RPMI8226 (cell line): ENCODE measurements at places on chromosomes 3 and 15.
A peak's percentile ranks its signal among the peaks of the same experiment; 100 is the strongest.

GRCh38 chr15:50353251-50353974 is 1.6 kb downstream of the GABPB1 start:
- DNase-seq = peak; percentile 23

DNA sequence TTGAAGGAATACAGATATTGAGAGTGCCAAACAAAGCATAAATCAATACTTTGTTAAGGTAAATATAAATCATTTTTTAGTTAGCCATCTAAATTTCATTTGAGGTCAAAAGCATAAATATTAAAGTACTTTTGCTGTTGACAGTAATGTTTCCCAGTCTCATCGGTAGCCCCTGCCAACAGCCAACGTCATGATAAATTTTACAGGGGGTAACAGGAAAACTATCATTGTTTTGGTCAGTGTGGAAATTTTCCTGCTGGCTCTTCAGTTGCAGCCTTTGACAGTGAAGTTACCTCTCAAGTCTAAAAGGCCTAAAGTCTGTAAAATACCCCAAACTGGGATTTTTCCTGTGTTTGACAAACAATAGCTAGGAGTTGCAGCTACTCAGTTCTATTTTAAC is 37.3 kb upstream of the TTC14 start:
- no peak for DNase-seq

- peak; percentile 50 for DNase-seq
Observed at GRCh38 chr15:52546031-52546751, 17.5 kb upstream of the MYO5A start.

DNA sequence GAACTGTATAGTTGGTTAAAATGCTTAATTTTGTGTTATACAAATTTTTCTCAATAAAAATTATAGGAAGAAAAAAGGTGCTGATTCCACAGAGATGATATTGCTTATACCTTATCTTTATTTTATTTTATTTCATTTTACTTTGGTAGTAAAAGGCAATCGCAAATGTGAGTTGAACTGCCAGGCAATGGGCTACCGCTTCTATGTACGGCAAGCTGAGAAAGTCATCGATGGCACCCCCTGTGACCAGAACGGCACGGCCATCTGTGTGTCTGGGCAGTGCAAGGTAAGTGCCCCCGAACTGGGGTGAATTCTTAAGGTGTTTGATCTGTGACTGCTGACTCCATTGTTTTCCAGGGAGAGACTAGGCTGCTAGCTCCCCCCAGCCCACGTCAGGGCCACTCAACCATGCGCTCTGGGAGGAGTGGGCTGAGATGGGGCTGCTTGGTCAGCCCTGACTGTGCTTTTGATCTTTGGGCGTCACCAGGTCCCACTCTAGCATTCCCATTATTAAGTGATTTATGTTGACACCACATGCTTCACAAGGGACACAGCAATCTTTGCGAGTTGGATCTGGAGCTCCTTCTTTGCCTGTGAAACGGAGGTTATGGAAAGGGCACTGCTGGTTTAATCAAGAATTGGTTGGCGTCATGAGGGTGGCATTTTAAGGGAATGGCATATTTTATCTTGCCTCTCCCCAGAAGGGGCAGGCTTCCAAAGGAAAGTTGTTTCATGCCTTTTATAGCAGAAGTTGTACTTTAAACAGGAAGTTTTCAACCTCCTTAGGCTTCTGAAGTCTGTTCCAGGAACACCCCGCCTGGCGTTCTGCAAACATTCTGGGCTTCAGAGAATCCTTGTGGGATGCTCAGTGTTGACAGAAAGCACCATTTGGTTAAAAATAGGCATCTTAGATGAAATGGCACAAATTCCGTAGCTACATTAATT is 296.5 kb downstream of the THSD4 start:
- DNase-seq = no peak

DNA sequence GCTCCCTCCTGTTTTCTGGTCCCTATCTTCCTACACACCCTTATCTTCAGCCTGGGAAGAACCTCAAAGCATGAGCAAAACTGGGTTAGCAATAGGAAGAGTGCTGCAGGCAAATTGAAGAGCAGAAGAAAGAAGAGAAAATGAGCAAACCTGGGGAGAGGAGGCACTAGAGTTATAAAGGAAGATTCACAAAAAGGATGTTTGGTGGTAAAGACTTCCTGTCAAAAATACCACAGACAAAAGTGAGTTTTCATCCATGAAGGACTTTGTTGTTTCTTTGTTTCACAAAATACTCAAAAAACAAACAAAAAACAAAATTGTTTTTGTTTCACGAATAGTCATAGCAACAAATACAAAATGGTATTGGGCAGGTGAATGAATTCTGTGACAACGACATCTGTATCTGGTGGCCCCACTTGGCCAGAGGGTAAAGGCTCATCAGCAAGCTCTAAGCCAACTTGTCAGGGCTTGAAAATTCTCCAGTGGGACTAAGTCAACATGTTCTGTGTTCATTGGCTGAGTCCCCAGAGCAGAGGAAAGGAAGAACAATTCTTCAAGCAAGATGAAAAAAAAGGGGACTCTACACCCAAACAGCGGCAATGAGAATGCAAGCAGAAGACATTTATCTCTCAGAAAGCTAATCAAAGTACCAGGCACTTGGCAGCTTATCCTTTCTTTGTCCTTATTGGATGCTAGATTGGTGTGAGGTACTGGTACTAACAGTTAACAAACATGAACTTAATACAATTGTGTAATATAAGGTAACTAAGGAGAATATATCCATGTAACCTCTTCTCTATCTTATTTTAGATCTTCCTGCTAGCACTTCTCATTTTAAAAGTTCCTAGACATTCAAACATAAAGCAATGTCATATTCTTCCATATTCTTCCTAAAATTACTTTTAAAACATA is 9.7 kb downstream of the ATP8B4 start:
- DNase-seq = no peak

DNA sequence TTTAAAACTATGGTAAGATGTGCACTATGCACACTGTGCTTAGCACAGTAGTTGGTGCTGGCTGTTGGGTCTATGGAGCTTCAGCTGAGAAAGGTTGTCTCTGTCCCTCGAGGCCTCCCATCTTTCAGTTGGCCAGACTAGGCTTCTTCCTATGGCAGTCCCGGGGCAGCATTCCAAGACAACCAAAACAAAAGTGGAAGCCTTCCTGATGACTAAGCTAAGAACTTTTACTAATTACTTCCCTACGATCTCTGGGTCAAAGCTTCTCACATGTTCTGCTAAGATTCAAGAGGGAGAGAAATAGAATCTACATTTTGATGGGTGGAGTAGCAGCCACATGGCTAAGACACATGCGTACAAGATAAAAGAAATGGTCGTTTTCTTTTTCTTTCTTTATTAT is 342.8 kb downstream of the TUSC7 start:
- DNase-seq = no peak

- peak; percentile 73 for DNase-seq
Observed at GRCh38 chr15:68304589-68305337, 27.2 kb downstream of the FEM1B start.

DNA sequence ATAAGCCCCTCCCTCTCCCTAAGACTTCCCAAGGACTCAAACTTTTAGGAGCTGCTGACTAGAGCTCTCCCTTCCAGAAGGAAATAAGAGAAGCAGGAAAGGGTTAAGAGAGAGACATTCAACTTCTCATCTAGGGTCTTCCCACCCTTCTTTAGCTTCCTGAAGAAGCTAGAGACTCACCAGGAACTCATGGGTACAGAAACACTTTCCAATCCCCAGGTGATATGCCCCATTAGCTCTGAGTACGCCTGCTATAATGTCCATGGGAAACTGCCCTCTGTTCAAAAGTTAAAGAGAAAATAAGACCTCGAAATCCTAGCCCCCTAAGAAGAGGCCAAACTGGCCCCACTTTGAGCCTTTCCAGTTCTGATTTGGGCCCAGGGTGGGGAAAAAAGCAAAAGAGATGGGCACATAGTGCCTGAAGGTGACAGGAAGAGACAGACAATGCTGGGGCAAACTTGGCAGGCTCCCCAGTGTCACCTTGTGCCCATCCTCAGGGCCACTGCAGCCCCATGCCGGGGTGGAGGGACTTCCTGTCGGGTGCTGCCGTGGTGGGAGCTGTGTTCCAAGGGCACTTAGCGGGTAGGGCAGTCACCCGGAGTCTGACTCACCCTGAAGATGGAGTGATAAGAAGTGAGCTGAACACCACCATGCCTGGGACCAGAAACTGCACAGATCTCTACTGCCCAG is 29.5 kb downstream of the CCDC12 start:
- no peak for DNase-seq

DNA sequence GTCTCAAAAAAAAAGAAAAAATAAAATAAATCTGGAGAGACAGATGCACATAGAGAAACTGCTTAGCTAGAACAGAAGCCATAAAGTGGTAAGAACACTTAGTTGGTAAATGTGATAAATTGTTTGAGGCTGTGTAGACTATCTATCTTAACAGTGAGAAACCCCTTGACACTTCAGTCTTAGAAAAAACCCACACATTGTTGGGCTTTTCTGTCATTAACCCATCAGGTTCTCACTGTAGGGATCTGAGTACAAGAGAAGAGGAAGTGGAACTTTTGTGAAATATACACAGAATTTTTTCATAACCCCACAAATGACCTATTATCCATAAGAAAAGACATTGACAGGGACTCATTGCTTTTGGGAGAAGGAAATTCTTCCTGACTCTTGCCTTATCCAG is 24.4 kb downstream of the TP63 start:
- DNase-seq = no peak

GRCh38 chr3:114115143-114115542 is 58.6 kb downstream of the QTRT2 start:
- no peak for DNase-seq

DNA sequence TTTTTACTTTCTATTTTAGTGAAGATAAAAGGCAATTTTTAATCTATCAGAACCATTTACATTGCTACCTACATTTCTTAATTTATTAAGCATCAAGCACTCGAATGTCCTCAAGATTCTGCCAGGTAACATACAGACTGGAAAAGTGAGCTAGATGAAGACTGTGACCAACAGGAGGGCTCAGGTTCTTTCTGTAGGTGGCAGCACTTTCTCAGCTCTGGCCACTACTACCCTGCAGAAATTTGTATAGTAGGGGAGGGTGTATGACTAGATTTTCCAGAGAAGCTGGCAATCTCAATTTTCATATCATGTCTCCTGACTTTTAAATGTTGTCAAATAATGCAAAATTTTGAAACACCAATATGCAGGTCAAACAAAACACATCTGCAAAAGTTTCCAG is 165.0 kb upstream of the SUCLG2 start:
- DNase-seq = no peak

- no peak for DNase-seq
Observed at GRCh38 chr15:60869851-60870250, 359.3 kb downstream of the RORA start.

GRCh38 chr3:40505599-40506462 is at the start of gene ZNF620:
Gene ZNF620 (plus strand): TSS chr3:40506039. CDS start chr3:40506353, 314 bp downstream.
- peak; percentile 78 for DNase-seq

DNA sequence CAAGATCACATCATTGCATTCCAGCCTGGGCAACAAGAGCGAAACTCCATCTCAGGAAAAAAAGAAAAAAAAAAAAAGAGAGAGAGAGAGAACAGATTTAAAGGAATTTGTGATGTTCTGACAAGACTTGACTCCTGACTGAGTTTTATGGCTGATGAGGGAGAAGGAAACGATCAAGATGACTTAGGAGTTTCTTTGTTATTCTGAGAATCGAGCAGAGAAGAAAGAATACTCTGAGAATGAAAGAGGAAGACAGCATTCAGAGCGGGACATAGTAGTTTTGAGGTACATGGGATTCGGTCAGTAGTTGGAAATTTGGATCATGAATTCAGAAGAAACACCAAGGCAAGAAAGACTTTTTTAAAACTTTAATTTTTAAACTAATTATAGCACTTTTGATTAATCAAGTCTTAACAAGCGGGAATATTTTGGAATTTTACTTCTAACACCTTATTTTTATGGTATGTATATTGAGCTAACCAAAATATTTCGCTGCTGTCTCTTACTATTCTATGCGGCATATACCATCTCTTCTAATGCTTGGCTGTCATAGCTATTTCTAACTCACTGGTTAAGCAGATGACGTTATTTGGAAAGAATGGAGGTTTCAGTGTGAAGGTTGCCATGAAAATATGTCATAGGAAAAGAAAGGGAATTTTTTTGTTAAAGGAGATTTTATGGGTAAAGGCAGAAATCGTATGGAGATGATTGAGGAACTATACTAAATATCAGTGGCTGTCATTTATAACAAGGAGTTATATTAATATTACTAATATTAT is 644.1 kb downstream of the RBMS3 start:
- no peak for DNase-seq

GRCh38 chr15:47384776-47385175 is 332.5 kb upstream of the SEMA6D start:
- DNase-seq = no peak

DNA sequence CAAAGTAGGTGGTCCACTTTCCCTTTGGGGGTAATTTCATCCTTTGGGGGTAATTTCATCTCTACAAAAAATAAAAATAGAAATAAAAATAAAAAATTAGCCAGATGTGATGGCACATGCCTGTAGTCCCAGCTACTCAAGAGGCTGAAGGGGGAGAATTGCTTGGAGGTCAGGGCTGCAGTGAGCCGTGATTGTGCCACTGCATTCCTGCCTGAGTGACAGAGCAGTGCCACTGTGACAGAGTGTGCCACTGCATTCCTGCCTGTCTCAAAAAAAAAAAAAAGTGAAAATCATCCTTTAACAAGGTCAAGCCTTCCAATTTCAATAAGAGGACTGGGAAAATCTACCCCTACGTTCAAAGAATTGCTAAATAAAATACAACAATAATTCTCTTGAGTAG is 22.8 kb downstream of the SERP1 start:
- DNase-seq = no peak

GRCh38 chr3:37793889-37794591 is 67.6 kb upstream of the CTDSPL start:
- no peak for DNase-seq

- no peak for DNase-seq
Observed at GRCh38 chr3:38067508-38068233, 28.7 kb downstream of the DLEC1 start.

- peak; percentile 7 for DNase-seq
Observed at GRCh38 chr3:188792793-188793192, 379.0 kb upstream of the TPRG1 start.

GRCh38 chr15:74889390-74889882 is 406 bp upstream of the MPI start:
- no peak for DNase-seq

- no peak for DNase-seq
Observed at GRCh38 chr3:64084640-64085039, 61.3 kb upstream of the PSMD6 start.

- DNase-seq = no peak
Observed at GRCh38 chr3:53122933-53123305, 7.3 kb downstream of the RFT1 start.

- no peak for DNase-seq
Observed at GRCh38 chr15:78247911-78248310, 13.5 kb upstream of the ACSBG1 start.

DNA sequence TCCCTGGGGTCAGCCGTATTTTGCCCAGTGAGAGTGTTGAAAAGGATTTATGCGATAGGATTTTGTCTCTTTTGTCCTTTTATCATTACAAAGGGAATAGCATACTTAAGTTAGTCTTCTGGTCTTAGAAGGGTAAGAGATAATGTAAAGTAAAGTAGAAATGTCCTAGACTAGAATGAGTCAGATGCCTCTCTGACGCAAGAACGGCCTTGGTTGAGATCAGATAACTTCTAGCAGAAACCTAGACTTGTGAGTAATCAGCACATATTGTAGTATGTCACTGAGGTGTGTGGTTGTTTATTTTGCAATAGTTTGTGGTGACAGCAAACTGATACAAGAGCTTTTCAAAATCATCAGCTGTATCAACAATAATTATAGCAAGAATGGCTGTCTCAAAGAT is 866.1 kb downstream of the NSUN3 start:
- DNase-seq = no peak
